ENCODE measurements at places on chromosomes 11 and 22. TPM values are rescaled to one million over a fixed set of nuclear protein-coding genes. Genes with fewer than 3 reads are reported as not detected.

DNAJB7 gene
- total RNA-seq = not detected

OR8B8 gene
- total RNA-seq = not detected

HOATZ gene
- total RNA-seq = not detected

RASGRP2 gene
- total RNA-seq = 7.5 TPM

MAJIN gene
- 0.82 TPM for total RNA-seq

ACRV1 gene
- total RNA-seq = not detected

PHF21B gene
- not detected for total RNA-seq

SMIM35 gene
- total RNA-seq = 0.40 TPM

All from activated CD4-positive, alpha-beta memory T cell treated with anti-CD3 and anti-CD28 coated beads for 36 hours (primary cell).